ENCODE measurements at places on chromosomes 6 and 20.
A peak's percentile ranks its signal among the peaks of the same experiment; 100 is the strongest.

DNA sequence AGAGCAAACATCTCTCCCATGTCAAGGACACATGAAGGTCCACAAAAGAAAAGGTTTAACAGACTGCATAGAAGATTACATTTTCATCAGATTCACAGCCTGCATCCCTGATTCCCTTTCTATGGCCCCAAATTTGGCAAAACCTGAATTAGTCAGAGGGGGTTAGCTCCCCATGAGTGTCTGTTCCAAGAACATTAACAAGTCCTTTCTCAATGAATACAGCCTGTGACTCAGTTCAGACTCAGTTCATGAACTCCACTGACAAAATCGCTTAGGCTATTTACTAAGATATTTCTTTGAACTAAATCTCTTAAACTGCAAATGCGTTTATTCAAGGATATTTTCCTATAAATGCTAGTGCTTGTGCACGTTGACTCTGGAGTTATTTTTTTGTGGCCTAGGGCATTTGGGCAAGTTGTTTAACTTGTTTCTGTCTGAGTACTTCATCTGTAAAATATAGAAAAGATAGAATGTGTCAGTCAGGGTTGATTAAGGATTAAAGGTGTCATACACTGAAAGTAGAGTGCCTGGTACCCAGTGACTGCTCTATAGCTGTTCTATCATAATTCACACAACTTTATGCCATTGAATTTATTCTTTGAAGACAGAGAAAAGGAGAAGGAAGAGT, 422.6 kb downstream of the HTR1B start:
- no peak for DNase-seq

GRCh38 chr6:142926494-142927270, 18.3 kb downstream of the HIVEP2 start:
- DNase-seq: no peak

- DNase-seq: no peak
Observed at GRCh38 chr6:32607263-32607987, 17.8 kb upstream of the HLA-DRB1 start.

DNA sequence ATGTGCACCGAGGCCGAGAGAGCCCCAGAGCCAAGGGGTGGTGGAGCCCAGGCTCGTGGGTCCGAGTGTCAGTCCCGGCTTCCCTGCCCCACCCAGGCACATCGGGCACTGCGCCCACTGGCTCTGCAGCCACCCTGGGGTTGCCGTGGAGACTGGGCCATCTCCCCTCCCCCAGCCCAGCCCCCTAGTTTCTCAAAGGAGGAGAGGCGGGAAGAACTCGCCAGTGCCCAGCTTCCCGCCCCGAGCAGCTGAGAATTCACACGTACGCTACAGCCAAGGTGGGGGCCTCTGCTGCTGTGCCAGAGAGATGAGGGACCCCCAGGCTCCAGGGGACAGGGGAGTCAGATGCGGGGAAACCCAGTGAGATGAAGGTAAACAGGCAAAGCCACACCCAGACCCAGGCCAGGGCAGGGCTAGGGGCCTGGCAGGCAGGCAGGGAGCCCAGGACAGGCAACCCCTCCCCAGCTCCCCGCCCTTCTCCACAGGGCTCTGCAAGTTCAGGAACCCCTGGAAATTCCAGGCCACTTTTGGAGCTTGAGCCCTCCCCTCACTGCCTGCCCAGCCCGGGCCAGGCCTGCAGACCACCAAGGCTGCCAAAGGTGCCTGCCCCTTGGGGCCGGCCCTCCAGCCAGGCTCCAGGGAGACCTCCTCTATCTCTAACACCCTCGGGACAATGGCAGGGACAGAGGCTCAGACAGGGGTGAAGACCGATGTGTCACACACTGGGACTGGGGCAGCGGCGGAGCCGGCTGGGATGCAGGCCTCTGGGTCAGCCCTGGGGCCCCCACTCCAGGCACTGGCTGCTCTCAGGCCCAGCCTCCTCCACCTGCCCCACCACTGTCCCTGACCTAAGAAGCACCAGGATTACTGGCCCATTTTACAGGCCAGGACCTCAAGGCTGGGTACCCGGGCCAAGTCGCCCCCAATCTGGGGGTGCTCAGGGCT, 6.0 kb downstream of the LAMA5 start:
- no peak for DNase-seq

DNA sequence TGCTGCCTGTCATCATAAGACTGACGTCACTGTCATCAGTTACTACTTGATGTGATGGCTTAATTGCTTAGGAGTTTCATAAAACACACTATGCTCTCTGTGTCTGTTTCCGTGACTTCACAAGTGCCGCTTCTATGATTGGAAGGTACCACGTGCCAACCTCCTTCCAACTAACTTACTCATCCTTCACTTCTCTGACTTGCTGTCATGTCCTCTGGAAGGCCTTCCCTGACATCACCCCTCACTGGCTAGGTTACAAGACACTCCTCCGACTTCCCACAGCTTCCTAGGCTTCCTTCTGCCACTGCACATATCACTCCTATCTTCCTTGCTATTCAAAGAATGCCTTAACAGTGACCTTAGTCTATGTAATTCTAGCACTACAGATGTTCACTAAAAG, 20.4 kb downstream of the SERINC3 start:
- no peak for DNase-seq

GRCh38 chr6:100203400-100203799, 209.4 kb upstream of the MCHR2 start:
- DNase-seq: no peak

DNA sequence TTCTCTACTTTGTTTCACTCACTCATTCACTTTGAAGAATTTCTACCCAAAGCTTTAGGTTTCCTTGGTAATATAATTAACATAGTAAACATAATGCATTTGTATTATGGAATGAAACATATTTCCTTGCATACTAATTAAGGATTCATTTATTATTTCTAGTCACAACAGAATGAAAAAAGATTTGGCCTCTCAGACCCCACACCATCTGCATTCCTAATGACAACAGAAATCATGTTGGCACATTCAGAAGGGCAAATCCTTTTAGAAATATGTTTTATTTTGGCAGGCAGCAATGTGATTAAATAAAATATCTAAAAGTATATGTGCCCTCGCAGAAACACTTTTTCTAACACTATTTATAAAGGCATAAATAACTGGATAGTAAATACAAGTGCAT, 163.4 kb downstream of the HTR1B start:
- DNase-seq: no peak

DNA sequence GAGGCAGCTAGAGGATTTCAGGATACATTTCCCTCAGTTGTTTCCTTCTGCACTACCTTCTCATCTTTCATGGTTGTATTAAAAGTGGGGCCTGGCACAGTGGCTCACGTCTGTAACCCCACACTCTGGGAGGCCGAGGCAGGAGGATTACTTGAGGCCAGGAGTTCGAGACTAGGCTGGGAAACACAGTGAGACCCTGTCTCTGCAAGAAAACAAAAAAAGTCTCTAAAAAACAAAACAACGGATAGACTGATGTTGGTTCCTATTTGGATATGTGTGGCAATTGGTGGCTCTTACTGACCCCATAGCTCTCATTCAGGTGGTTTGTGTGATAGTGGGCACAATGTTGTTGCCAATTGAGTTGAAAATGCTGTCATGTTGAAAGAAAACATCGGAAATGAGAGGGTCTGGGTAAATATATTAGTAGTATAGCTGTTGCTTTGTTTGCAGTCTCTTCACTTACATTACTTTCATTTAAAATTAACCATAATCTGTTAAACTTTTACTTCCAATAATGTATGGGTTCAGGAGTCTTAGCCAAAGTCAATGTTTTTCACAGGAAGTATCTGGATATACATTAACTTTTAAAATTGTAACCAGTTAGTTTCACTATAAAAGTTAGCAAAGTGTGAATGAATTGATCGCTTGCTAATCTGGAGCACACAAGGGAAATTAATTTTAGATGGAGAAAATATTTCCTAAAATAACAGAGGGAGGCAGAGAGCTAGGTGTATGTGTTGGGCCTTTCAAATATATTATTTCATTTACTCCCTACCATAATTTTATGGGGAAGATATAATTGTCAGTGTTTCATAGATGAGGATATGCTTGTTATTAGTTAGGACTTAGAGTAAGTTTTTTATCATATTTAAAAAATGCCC, 31.1 kb downstream of the UTRN start:
- no peak for DNase-seq

- DNase-seq: peak; percentile 82
Observed at GRCh38 chr20:49936153-49937026, at the start of gene RNF114. RNF114 (plus strand) TSS chr20:49936397; CDS start chr20:49936413, 16 bp downstream.

- no peak for DNase-seq
Observed at GRCh38 chr20:36871640-36872570, 4.0 kb upstream of the TLDC2 start.

- no peak for DNase-seq
Observed at GRCh38 chr6:168420084-168420483, 20.9 kb upstream of the SMOC2 start.

- DNase-seq: no peak
Observed at GRCh38 chr6:141267420-141267819, 865.3 kb upstream of the GJE1 start.

GRCh38 chr6:56525974-56526789, 116.5 kb downstream of the DST start:
- no peak for DNase-seq

GRCh38 chr6:159305804-159306537, 136.8 kb downstream of the FNDC1 start:
- DNase-seq: no peak

GRCh38 chr20:6994452-6994851, 227.0 kb downstream of the BMP2 start:
- no peak for DNase-seq

GRCh38 chr6:130105996-130106704, 87.8 kb downstream of the L3MBTL3 start:
- no peak for DNase-seq

- no peak for DNase-seq
Observed at GRCh38 chr6:142827369-142827768, 117.6 kb downstream of the HIVEP2 start.

- DNase-seq: no peak
Observed at GRCh38 chr6:122749451-122750050, 30.0 kb upstream of the FABP7 start.

GRCh38 chr20:57322476-57322875, 7.1 kb upstream of the SPO11 start:
- no peak for DNase-seq

DNA sequence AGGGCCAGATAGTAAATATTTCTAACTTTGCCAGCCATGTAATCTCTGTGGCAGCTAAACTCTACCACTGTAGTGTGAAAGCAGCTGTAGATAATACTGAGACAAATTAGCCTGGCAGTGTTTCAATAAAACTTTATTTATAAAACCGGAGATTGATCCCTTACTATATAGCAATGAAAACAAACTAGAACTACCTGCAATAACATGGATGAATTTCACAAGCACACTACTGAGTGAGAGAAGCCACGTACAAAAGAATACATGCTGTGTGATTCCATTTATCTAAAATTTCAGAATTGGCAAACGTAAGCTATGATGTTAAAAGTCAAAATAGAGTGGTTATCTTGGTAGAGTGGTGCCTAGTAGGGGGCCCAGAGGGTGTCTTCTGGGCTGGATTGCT, 198.7 kb upstream of the SGK1 start:
- DNase-seq: no peak

GRCh38 chr20:57703013-57703412, 6.8 kb downstream of the PMEPA1 start:
- DNase-seq: no peak

DNA sequence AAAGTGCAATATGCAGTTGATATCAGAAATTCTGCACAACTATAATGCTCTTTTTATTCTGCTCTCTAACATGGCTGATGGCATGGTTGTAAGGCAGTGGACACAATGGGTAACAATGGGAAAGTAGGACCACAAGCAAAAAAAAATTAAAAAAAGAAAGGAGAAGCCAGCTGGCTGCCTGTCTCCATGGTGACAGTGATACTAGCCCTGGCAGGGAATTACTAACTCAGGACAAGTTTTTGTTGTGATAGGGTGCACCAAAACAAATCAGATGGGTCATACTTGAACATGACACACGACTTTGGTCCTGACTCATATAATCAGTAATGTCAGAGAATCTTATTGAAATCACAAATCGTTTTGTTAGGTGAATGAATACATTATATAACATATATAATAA, 169.4 kb downstream of the TRDN start:
- no peak for DNase-seq

- no peak for DNase-seq
Observed at GRCh38 chr6:145042559-145042958, 692.8 kb downstream of the EPM2A start.

- DNase-seq: no peak
Observed at GRCh38 chr6:63446405-63446804, 125.9 kb upstream of the LOC128125822 start.

- DNase-seq: no peak
Observed at GRCh38 chr20:25285856-25286798, 38.2 kb downstream of the PYGB start.

DNA sequence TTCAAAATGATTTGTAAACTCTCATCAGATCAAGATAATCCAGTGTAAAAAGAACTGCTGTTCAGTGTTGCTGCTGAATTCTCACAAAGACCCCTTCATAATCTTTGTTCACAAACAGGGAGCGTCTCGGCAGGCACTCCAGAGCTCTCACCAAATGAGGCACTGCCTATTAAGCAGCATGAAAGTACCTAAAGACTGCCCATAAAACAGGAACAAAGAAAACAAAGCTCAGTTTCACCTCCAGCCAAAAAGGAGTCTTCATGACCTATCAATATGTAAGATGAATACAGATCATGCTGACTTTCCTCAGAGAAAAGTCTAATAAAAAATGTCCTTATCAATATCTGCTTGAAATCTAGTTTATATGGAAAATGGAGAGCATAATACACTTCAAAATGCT, 41.8 kb downstream of the GPR63 start:
- no peak for DNase-seq

DNA sequence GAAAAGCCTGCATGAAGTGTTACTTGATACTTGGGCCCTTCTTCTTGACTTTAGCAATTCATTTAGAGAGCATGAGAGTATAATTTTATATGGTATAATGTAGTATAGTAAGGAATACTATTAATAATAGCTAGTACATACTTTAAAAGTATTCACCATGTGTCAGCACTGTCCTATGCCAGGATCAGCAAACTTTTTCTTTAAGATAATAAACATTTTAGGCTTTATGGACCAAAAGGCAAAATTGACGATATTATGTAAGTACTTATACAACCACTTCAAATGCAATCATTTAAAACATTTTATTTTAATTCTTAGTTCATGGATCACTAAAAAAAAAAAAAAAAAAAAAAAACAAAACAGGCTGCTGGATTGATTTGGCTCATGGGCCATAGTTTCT, 163.9 kb downstream of the IBTK start:
- DNase-seq: no peak

- DNase-seq: no peak
Observed at GRCh38 chr20:37914672-37915433, 11.9 kb downstream of the VSTM2L start.
